ENCODE measurements at places on chromosomes 16 and 17.

- no peak for DNase-seq
Measured at GRCh38 chr17:7988750-7989178, 13.7 kb upstream of the GUCY2D start.

- DNase-seq = no peak
Measured at GRCh38 chr17:51428668-51429495, 168.5 kb downstream of the UTP18 start.

DNA sequence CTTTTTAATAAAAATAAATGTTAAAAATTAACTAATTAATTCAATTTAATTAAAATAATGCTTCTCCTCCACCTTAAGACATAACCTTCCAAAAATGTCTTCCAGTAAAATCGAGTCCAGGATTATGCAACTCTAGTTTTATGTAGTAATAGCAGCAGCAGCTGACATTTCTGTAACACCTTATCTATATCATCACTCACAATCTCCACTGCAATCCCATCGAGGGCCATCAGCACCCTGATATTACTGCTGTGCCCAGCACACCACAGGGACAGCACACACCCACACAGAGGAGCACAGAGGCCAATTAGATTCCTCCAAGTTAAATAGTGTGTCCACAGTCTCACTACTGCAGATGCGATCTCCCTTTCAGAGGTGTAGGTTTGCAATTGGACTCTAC lies 2.9 kb downstream of the RPH3AL start:
- DNase-seq = no peak

GRCh38 chr17:44652727-44653126 lies 3.5 kb upstream of the MEIOC start:
- DNase-seq = no peak

DNA sequence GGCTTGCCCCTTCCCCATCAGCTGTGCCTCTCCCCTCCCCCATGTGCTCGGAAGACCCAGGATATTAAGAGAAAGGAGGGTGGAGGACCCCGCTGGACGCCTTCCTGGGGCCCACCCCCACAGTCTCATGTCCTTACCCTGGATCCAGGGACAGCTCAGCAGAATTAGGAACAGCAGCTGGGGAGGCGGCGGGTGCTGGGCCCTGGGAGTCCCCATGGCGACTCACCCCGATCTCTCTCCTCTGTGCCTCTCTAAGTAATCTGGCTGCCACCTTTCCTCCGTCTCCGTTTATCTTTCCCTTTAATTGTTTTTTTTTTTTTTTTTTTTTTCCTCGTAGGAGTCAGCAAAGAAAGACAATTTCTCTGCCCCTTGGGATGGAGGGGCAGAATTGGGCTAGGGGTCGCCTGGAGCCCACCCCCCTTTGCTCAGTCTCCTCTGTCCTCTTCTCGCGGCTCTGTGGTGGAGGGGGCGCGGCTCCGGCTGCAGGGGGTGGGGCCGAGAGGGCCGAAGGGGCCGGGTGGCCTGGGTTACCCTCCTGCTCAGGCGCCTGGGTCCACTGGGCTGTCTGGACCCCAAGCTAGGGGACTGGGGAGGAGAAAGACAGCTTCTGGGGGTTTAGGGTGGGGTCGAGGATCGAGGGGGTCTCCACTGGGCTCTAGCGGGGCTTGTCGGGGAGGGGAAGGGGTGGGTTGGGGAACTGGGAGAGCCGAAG lies 390 bp downstream of the SEZ6L2 start:
- DNase-seq = peak; percentile 39

GRCh38 chr16:87653234-87653633 lies 50.9 kb downstream of the JPH3 start:
- DNase-seq = no peak

GRCh38 chr17:2064980-2065785 lies 10.3 kb downstream of the HIC1 start:
- peak; percentile 85 for DNase-seq

GRCh38 chr17:68290268-68290954 lies 516 bp downstream of the SLC16A6 start:
- peak; percentile 51 for DNase-seq

- peak; percentile 44 for DNase-seq
Measured at GRCh38 chr17:72122765-72123529, 2.1 kb downstream of the SOX9 start.

DNA sequence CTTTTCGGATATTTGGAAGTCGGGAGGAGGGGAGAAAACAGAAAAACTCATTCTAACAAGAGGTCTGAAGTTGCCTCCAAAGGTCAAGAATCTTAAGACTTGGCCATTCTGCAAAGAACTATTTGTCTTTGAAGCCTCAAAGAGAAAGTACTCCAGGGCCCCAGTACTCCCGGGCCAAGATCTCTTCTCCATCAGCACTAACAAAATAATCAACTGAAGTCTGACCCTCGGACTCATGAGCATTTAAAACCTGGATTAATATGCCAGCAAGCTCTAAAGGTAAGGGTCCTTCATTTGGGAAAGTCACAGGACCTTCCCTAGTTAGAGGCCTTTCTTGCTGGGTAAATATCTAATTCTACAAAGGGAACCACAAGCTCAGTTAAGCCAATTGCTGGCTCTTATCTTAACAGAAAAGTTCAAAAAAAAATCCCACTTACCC lies 4.5 kb downstream of the AXIN2 start:
- no peak for DNase-seq

DNA sequence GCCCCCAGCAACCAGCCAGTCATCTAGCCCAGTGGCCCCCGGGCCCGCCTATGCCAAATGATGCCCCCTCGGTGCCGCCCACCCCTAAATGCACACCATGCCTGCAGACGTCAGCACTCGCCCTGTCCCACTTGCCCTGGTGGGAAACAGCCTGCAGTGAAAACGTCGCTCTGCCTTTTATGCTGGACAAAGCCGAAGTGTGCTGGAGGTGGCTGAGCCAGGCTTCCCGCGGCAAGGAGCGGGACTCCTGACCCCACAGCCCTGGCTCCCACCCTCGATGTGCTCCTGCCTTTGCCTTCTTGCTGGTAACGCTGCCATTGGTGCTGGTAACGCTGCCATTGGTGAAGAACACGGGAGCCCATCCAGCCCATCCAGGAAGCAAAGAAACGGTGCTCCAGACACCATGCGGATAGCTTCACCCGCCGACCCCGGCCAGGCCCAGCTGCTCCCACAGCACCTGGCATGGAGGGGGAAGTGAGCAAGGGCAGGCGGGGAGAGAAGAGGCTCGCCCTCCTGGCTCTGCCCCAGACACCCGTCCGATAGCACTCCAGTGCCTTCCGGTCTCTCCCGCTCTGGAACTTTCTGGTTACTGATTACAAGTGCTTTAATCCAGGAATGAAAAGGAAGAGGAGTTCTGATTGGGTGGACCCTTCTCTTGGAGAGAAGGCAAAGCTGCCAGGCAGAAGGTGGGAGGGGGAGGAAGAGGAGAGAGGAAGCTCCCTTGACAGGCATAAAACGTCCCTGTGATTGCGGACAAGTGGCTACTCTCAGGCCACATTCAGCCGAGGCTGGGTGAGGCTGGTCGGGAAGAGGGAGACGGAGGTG lies 4.0 kb upstream of the BAIAP2 start:
- no peak for DNase-seq

- DNase-seq = peak; percentile 95
Measured at GRCh38 chr16:18983565-18984434, at the start of gene TMC7. TMC7 (plus strand) TSS chr16:18983934; CDS start chr16:18984064, 130 bp downstream.

DNA sequence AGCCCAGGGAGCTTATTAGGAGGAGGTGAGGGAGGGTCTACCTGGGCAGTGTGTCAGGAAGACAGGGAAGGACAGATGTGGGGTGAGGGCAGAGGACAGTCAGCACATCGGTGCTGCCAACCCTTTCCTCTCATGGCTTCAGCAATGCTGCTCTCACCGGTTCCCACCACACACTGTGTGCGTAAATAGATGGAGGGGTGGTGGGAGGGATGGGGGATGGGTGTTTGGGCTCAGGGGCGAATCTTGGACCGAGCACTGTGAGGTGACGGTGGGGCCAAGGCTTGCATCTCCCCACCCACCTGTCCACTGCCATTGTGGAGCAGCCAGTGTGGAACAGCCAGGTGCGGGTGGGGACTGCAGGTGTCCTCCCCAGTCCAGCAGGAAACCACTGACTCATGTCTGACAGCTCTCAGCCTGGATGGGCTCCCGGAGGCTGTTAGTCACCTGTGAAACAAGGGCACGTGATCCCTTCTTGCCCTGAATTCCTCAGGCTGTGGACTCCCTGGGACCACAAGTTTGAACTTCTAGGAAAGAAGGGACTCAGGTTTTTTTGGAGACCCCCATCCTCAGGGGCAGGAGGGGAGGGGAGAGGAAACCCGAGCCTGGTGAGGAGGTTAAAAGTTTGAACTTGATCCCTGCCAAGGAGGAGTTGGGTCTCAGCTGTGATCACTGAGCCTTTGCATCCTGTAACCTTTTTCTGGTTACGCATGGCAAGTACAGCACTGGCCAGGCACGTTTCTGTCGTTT lies 42.7 kb upstream of the SMPD3 start:
- DNase-seq = peak; percentile 34

DNA sequence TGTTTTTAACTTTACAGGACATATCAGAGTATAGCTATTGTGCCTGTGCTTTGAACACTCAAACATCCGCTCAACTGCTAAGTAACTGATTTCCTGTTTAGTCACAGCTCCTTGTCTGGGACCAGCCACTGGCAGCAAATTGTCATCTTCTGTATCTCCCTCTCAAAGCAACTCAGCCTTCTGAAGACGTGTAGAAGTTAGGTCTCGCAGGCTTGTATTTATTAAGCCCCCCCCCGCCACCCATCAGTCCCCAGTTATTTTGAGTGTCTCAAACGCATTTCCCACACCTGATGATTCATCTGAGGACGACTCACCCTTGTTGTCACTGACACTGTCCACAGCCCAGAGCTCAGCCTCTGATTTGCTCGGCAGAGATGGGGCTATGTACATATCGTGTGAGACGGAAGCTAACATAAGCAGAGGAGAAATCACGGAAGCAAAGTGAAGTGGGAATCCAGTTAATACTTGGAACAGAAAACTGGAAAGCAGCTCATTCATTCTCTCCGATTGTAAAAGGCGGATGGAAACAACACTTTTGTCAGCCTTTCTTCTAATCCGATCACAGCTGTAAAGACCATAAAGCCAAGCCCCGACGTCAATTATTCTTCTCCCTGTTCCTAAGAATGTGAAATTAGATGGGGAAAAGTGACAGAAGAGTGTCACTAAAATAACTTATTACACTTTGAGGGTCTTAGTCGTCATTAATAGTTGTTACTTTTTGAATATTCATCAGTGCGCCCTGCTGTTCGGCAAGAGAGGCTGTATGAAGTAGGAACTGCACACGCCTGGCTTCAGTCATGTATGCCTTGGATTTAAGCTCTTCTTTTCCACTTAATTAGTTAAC lies 64.2 kb downstream of the PITPNC1 start:
- no peak for DNase-seq

GRCh38 chr17:16989230-16989952 lies 17.5 kb upstream of the TNFRSF13B start:
- DNase-seq = no peak

- DNase-seq = no peak
Measured at GRCh38 chr17:17063546-17064122, 21.4 kb downstream of the MPRIP start.

- DNase-seq = no peak
Measured at GRCh38 chr17:78647032-78647431, 69.8 kb upstream of the DNAH17 start.

DNA sequence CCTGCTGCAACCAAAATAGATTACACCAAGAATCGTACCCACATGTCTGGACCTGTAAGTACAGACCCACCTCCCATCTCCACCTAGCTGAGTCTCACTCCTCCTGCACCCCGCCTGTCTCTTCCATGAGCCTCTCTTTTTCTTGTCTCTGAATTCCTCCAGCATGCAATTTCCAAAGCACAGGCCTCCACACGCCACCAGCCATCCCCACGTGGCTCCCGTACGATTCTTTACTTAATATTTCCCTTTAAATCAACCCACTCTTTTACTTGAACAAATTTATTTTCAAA lies 1.2 kb downstream of the RPH3AL start:
- no peak for DNase-seq

DNA sequence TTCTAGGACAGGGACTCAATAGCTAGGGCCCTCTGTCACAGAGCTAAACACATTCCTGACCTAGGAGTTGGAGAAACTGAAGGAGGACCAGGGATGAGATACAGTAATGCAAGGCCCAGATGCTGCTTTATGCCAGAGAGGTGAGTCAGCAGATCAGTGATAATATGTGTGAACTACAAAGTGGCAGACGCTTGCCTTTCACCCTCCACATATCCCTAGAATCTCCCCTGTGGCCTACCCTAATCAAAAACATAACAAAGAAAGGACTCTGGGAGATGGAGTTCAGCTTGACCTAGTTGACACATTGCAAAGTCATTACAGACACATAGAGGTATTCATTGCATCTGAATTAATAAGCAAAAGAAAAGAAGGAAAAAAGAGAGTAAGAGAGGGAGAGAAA lies 417.6 kb upstream of the DYNLRB2 start:
- DNase-seq = no peak

- no peak for DNase-seq
Measured at GRCh38 chr16:9859701-9860327, 322.4 kb downstream of the GRIN2A start.

GRCh38 chr16:87380403-87380802 lies 3.2 kb downstream of the FBXO31 start:
- no peak for DNase-seq

DNA sequence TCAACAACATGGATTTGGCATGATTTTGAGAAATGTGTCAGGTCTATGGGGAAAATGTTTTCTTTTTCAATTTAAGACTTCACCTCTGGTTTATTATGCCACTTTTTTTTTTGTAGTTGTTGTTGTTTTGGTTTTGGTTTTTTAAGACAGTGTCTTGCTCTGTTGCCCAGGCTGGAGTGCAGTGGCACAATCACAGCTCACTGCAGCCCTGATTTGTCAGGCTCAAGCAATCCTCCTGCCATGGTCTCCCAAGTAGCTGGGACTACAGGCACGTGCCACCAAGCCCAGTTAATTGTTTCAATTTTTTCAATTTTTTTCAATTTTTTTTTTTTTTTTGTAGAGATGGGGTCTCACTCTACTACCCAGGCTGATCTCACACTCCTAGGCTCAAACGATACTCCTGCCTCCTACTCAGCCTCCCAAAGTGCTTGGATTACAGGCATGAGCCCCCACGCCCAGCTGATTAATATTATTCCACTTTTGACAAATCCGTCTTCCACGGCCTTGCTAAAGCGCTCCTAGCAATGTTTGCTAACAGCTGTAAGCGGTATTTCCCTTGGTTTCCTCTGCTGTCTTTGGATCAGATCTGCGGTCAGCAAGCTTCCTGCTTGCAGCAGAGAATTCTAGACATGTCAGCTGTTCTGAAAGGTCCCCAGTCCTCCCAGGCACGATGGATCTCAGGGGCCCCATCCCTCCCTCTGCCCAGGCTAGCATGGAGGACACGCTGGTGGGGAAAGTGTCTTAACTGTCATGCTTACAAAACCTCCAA lies 7.0 kb upstream of the MILR1 start:
- DNase-seq = no peak

GRCh38 chr16:81505011-81505661 lies 60.5 kb downstream of the CMIP start:
- DNase-seq = no peak

Data from ELF-1 (cell line).